ENCODE measurements at places on chromosomes 1 and 21.

GRCh38 chr1:48777219-48777895, 666 bp upstream of the BEND5 start:
- no peak for DNase-seq

- no peak for DNase-seq
Observed at GRCh38 chr1:186976700-186977099, 148.0 kb downstream of the PLA2G4A start.

GRCh38 chr1:67648582-67649326, 36.2 kb upstream of the GADD45A start:
- DNase-seq: no peak

GRCh38 chr1:7303554-7304317, 467.4 kb upstream of the VAMP3 start:
- DNase-seq: no peak

GRCh38 chr1:33973799-33974545, 110.1 kb downstream of the HMGB4 start:
- DNase-seq: no peak

- DNase-seq: no peak
Observed at GRCh38 chr1:41671116-41671755, 186.8 kb upstream of the EDN2 start.

GRCh38 chr1:246587032-246587431, 20.8 kb downstream of the CNST start:
- no peak for DNase-seq

- DNase-seq: no peak
Observed at GRCh38 chr1:226660410-226661182, 78.5 kb downstream of the ITPKB start.

- no peak for DNase-seq
Observed at GRCh38 chr1:32068957-32069588, 3.7 kb upstream of the TMEM39B start.

GRCh38 chr1:233940908-233941307, 36.4 kb downstream of the SLC35F3 start:
- DNase-seq: no peak

DNA sequence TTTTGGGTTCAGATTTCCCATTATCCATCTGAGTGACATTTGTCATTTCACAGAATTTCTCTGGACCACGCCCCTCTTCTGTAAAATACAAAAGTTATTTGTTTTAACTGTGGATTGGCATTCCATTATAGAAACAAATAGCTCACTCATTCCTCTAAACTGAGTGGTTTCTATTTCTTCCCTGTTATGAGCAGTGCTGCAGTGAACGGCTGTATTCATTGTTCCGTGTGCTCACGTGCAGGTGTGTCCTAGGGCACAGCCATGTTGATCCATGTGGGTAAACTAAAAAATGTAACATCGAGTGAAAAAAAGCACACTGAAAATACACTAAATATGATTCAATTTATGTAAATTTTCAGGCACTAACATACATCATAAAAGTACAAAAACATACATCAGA, 27.0 kb upstream of the IL12RB2 start:
- no peak for DNase-seq

DNA sequence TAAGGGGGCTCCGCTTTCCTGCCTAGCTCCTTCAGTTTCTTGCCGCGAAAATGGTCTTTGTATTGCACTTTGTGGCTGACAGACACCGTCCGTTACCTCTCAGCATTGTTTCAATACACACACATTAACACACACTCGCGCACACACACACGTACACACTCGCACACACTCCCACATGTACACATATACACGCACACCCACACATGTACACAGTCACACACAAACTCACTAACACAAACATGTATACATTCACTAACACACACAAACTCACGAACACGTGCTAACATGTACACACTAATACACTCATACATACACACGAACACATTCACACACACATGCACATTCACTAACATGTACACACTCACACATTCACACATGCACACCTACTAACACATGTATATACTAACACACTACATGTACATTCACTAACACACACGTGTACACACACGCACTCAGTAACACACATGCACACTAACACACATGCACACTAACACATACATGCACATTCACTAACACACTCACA, 48.9 kb downstream of the PSMG1 start:
- DNase-seq: no peak

DNA sequence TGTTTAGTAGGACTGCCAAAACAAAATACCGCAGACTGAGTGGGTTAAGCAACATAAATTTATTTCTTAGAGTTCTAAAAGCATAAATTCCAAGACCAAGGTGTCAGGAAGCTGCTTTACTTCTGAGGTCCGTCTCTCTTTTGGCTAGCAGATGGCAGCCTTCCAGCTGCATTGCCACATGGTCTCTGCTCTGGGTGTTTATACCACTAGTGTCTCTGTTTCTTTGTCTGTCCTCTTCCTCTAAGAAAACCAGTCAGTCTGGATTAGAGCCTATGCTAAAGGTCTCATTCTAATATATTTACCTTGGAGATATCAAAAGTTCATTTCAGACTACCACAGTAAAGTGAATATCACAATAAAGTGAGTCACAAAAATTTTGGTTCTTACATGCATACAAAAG, 519.8 kb downstream of the COL11A1 start:
- no peak for DNase-seq

GRCh38 chr1:19980314-19980713, 896 bp upstream of the PLA2G2A start:
- no peak for DNase-seq

DNA sequence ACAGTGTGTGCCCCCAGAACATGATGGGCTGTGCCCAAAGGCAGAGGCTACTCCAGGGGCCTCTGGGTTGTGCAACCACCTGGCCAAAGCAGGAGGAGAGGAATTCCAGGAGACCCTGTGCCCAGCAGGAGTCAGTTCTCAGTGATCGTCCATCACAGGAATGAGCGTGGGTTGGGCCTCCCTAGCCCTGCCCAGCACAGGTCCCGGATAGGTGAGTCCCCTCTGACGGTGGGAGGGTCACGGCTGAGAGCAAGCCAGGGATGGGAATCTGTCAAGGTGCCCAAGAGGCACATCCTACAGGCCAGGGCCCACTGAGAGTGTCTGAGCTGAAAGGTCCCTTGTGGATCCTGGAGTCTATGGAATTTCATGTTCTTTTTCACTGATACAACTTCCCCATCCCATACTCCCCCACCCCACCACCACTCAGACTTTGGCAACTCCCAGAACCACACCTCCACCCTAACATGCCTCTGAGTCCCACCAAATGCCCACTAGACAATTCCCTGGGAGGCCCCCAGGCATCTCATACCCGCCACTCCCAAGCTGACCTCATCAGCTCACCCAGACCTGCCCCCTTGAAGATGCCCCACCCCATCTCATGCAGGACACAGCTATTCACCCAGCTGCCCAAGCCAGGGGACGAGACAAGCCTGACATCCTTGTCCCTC, 3.1 kb downstream of the GJB4 start:
- no peak for DNase-seq

DNA sequence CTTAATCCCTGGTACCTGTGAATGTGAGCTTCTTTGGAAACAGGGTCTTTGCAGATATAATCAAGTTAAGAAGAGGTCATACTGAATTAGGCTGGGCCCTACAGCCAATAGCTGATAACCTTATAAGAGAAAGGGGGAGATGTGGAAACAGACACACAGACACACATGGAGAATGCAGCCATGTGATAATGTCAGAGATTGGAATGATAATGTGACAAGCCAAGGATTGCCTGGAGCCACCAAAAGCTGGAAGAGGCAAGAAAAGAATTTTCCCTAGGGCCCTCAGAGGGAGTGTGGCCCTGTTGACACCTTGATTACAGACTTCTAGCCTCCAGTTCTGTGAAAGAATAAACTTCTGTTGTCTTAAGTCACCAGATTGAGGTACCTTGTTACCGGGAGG, 114.5 kb upstream of the SOD1 start:
- no peak for DNase-seq

Measured in stimulated activated CD4-positive, alpha-beta T cell treated with anti-CD3 and anti-CD28 coated beads, TNF-alpha, amount 100 ng/mL, for 1 hour (primary cell).